Neural crest cell (in vitro differentiated cells): ENCODE measurements at places on chromosomes 5 and 9.

DNA sequence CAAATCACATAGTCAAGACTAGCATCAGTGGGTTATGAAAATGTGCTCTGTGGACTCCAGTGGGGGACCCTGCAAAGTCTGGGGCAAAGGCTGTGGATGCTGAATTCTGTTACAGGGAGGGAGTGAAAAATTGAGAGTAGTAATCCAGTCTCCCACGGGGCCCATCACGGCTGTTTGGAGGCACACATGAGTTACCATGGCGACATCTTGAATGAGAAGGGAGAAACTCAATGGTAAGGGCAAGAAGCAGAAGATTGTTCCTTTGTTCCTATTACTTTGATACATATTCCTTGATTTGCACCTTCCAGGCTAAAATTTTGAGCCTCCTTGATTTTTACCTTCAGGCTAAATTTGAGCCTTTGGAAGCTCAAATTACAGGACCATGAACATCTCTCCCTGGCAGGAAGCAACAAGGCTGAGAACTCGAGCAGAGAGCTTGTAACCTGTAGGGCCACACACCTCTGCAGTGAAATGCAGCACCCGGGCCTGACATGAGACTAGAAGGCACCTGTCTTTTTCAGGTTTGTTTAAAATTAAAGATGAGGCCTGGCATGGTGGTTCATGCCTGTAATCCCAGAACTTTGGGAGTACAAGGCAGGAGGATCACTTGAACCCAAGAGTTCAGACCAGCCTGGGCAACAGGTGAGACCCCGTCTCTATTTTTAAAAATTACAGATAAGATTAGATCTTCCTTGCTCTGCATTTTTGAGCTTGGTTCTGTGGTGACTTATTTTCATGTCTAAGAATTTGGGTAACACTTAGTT is 31.0 kb upstream of the ZFR start:
- no peak for DNase-seq
- no peaks in the 10 kb centered on the region for H3K36me3 ChIP-seq
- peak overlapping the region; percentile 73 for H3K27ac ChIP-seq

- peaks cover 88% of the 10 kb centered on the region for H3K27me3 ChIP-seq
- H3K36me3 ChIP-seq = peaks cover 3% of the 10 kb centered on the region
- no peak for DNase-seq
- peaks cover 53% of the 10 kb centered on the region for H3K4me1 ChIP-seq
Observed at GRCh38 chr9:88786291-88787079, 204.8 kb upstream of the S1PR3 start.

GRCh38 chr9:121201045-121201737 is 478 bp downstream of the RAB14 start:
- peak overlapping the region; percentile 73 for H3K27ac ChIP-seq
- H3K36me3 ChIP-seq = no peaks in the 10 kb centered on the region
- H3K4me1 ChIP-seq = peaks cover 48% of the 10 kb centered on the region
- DNase-seq = peak; percentile 19
- peak overlapping the region; percentile 97 for H3K4me3 ChIP-seq
- H3K27me3 ChIP-seq = no peaks in the 10 kb centered on the region

DNA sequence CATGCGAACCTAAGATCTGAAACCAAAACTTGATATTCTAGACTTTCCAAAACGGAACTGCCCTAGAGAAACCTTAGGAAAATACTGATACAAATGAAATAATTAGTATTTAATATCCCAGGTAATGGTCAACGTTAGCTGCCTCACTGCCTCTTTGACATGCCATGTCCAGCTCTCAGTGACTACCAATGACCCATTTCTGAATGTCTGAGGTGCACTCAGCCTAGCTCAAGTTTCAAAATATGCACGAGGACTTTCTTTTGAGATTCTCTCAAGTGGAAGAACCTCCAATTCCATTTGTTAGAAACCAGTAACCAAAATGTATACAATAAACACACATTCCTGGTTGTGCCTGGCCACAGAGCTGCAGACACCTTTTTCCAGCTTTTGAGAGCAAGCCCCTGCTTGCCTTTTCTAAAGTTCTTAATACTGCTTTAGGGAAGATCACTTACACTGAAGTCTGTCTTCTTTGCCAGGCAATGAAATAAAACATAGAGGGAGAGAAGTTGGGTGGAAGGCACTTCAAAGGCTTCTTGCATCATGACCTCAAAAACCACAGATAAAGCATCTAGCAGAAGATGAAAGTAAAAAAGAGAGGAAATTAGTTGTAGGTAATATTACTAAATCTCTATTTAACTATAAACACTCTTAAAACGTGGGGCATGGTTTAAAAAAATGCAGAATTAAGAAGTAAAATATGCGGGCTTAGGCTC is 87.9 kb downstream of the MRPS27 start:
- no peaks in the 10 kb centered on the region for H3K27me3 ChIP-seq
- no peak for DNase-seq
- no peak overlapping the region for H3K27ac ChIP-seq
- H3K36me3 ChIP-seq = peaks cover 16% of the 10 kb centered on the region
